ENCODE measurements at places on chromosomes 3 and 15. TPM values are rescaled to one million over a fixed set of nuclear protein-coding genes. Genes with fewer than 3 reads are reported as not detected.

Gene ALDH1A2
- 0.58 TPM for total RNA-seq

Gene C3orf85
- not detected for total RNA-seq

GRCh38 chr15:90104551-90104950 lies 2.3 kb upstream of the IDH2 start:
- no peak for DNase-seq

GRCh38 chr3:79040701-79041100 lies 727.1 kb downstream of the ROBO1 start:
- DNase-seq: no peak

DNA sequence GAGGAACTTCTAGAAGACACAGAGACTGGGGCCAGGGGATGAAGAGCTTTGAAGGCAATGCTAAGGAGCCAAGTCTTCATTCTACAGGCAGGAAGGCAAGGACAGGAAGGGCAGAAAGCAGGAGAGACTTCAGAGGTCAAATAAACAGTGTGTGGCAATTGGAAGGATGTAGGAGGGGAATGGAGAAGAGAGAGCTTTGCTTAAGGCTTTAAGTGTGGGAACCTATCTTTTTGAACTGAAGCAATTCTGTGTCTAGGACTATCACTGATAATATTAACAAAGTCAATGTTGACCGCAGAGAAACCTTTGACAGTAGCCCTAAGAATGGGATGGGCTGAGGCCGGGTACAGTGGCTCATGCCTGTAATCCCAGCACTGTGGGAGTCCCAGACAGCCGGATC lies 325.0 kb downstream of the FOXP1 start:
- DNase-seq: no peak

DNA sequence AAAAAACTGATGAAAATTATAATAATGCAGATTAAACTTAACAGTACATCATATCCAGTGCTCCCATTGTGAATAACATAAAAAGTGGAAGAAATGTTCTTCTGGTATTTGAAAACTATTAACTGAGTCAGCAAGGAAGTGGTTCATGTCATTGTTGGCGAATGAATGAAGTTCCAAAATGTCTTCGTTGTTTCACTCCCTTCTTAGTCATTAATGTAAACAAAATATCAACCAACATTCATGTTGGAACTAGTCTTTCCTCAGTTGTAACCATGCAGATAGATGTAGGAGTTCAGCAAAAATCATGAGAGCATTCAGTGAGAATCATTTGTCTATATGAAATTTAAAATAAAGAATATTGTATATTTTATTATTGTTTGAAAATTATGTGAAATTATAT lies 44.1 kb upstream of the ICE2 start:
- DNase-seq: no peak

- no peak for DNase-seq
Observed at GRCh38 chr15:84601555-84601838, 688 bp downstream of the ZSCAN2 start.

Gene CHL1
- total RNA-seq: not detected

DNA sequence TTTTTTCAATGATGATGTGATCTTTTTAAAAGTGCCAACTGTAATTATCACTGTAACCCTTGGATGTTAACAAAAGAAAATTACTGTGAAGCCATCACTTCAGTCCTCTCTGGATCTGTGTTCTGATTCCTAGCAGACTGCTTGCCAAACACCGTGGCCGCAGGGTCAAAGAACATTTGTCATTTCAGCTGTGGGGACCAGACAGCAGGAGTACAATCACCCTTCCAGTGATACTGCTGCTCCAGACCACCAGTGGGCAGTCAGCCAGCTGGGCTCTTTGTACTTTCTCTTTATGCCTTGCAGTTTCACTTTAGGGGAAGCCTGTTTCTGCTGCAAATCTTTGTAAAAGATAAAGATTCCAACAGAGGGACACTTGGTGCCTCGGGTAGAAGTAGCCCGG lies 770.0 kb downstream of the GRM7 start:
- peak; percentile 12 for DNase-seq

Gene SUCNR1
- 0.23 TPM for total RNA-seq

GRCh38 chr3:36480911-36481648 lies 100.8 kb downstream of the STAC start:
- DNase-seq: no peak

Gene FBXW12
- total RNA-seq: not detected

- DNase-seq: no peak
Observed at GRCh38 chr3:100155590-100155989, 41.3 kb upstream of the FILIP1L start.

Gene C2CD4A
- total RNA-seq: 0.05 TPM

DNA sequence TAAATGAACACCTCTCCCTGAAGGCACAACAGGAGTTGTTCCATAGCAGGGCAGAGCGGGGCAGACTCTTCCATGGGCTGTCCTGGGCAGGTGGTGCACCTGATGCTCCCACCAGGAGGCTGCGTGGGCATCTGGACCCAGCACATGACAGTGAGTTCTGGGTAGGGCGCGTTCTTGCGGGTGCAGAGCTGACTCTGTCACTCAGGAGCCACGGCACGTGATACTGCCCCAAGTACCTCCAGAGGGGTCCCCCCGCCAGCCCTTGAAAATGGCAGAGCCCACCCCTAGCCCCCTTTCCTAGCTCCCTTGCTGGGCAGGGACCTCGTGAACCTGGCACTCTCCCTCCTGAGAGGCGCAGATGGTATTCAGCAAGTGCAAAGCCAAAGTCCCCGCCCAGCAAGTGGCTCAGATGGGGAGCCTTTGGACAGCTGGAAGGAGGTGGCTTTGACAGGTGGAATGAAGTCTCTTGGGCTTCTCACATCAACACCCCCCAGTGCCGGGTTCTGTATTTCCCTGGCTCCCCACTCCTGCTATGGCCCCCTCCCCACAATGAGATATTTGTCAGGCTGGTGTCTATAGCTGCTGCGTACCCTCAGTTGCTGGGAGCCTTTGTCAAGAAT lies 172.1 kb downstream of the TBC1D2B start:
- no peak for DNase-seq

DNA sequence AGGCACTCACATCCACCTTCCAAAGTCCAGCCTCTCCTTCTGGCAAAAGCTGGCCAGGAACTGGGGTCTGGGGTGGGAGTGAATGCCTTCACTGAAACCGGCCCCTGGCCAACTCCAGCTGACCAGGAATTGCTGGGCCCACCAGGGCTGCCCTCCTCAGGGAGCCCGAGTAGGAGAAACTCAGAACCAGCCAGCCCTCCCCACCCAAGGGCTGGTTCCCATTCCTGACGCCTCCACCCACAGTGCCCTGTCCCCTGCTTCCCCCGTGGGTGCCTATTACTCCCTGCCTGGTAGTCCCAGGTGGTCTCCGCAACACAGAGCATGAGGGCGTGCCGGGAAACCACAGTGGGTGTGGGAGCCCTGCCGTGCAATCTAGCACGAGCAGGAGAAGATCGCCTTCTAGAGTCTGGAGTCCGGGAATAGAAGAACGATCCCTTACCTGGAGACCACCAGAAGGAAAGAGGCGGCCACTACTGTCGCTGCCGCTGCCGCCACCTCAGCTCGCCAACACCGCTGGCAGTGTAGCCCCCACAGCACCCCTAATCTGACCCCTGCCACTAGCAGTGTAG lies 178.8 kb downstream of the POTEB3 start:
- no peak for DNase-seq

- no peak for DNase-seq
Observed at GRCh38 chr3:29083081-29083480, 197.8 kb upstream of the RBMS3 start.

DNA sequence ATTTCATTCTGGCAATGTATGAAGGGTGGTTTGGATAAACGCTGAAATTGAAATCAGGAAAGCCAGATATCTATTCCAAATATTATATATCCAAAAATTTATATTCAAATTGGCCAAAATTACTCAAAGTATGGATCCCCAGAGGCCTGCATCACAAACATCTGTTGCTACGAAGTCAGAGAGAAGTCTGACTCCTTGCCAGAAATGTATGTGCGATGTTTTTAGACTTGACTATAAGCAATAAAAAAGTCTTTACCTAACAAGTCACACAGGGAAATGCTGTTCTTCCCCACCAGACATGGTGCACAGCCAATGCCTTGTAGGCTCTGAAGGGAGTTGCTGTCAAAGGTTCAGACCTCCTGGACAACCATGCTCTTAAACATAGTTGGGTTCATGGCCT lies 533.1 kb downstream of the OTOL1 start:
- no peak for DNase-seq

- DNase-seq: no peak
Observed at GRCh38 chr15:48974882-48975281, 11.2 kb upstream of the SHC4 start.

GRCh38 chr3:179016979-179017670 lies 54.5 kb downstream of the ZMAT3 start:
- no peak for DNase-seq

Gene KIF9
- total RNA-seq: 13.9 TPM

Gene MB21D2
- 14.1 TPM for total RNA-seq

GRCh38 chr3:130345487-130346079 lies at the start of gene COL6A5:
Gene COL6A5 (plus strand): TSS chr3:130345672. CDS start chr3:130373639, 27,967 bp downstream.
- no peak for DNase-seq

DNA sequence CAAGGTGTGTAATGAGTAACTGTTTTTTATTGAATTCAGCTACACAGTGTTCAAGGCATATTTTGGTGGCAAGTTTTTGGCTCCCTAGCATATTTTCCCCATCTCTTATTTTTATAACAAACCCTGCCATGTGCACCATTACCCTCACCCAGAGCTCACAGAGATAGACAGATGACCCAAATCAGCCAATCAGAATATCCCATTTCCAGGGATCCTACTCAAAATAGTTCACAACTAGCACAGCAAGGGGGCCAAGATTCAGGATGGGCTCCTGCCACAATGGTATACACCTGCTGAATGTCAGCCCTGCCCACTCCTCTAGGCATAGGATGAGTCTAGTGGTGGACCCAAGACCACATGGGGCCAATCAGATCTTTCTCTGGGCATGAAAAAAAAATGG lies 78.8 kb upstream of the SETMAR start:
- DNase-seq: no peak

- no peak for DNase-seq
Observed at GRCh38 chr15:74809956-74810355, 2.7 kb upstream of the LMAN1L start.

GRCh38 chr3:72947715-72948490 lies 48.7 kb upstream of the PPP4R2 start:
- no peak for DNase-seq

Gene VEPH1
- total RNA-seq: 80.8 TPM

Gene ECE2
- total RNA-seq: not detected

GRCh38 chr15:86829245-86829644 lies 749.6 kb downstream of the AGBL1 start:
- DNase-seq: no peak

DNA sequence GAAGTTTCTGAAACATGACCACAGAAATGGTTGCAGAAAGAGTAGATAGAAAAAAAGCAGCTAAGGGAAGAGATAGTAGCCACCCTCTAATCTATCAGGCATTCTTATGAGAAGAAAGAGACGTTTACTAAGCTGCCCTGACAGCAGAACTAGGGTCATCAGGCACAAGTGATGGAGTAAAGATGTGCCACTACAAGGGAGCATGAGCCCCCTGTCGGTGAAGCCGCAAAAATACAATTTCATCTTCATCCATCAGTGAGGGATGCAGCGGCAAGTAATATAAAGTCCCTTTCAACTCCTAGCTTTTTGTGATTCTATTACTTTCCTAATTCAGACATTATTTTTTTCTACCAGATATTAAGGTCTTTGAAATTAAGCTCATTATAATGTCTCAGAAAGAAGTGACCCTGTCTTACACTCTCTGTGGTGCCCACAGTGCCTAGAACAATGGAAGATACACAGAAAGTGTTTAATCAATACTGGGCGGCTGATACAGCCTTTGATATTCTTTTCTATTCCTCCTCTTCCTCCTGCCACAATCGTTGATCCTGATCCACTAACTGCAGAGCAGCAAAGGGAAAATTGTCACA lies 651.6 kb downstream of the NTRK3 start:
- DNase-seq: no peak

DNA sequence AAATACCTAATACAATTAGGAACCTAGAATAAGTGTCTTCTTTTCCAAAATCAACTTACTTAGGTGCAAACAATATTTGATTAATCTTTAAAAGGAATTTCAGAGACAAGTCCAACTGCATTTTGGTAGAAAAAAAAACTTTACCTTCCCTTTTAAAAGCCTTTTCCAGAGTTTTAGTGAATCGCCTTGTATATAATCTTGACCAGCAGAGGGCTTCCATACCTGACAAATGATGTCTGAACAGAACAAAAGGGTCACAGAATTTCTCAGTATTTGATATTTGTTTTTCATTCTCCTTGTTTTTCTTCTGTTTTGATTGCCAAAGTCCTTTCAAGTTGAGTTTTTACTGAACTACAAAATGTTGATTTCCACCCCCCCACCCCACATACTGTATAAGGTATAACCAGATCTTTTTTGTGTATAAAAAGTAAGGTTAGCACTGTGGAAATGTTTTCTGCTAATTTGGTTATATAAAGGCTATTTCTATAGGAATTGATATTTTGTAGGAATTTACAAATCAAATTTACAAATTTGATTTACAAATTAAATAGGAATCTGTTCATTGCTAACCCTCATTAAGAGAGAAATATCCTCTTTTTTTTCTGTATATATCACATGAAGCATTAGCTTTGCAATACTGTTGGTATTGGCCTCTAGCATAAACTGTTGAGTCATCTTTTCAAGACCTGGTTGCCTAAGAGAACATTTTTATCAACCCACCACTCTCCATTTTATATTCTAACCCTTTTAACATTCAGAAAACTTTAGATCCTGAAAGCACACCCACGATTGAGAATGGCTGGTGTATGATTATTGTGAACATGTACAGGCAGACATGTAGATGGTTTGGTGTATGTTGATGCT lies 464.1 kb upstream of the RARB start:
- peak; percentile 14 for DNase-seq

DNA sequence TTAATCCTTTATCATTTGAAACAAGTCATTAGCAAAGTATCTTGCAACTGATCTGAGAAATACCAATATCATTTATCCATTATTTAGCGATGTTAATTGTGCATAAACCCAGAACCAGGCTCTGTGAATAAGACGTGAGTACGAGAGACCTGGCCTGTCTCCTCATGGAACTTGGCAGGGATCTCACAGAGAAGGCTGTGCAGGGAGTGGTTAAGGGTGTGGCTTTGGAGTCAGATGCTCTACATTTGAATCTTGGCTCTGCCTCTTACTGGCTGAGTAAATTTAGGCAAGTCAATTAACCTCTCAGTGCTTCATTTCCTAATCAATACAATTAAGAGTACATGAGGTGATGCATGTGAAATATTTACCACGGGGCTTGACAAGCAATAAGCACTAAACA lies 39.9 kb upstream of the TBL1XR1 start:
- no peak for DNase-seq

DNA sequence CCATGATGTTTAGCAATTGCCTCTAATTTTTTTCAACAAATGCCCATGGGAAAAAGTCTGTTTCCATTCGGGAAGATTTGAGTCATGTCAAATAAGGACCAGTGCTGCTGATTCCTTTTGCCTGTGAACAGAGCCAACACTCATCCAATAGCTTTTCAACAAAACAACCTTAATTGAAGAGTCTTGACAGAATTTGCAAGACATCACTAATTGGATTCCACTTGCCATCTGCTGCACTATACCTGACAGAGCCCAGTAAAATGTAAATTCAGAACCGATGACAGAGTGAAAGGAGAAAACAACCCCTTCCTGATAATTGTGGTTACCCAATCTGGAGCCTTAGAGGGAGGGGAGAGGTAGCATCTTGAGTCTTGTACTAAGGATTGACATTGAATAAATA lies 426.7 kb downstream of the AGBL1 start:
- DNase-seq: no peak

All from glomerular endothelial cell (primary cell).